GM12878 (cell line): ENCODE measurements at places on chromosomes 1 and 21. TPM values are rescaled to one million over a fixed set of nuclear protein-coding genes. Genes with fewer than 3 reads are reported as not detected.

SMIM11 gene
- total RNA-seq: 10.2 and 11.7 TPM in 2 replicates

SLAMF7 gene
- 124 and 133 TPM in 2 replicates for total RNA-seq

TSACC gene
- total RNA-seq: not detected in 2 replicates

TDRD5 gene
- total RNA-seq: not detected in 2 replicates

SELE gene
- total RNA-seq: not detected in 2 replicates

F11R gene
- total RNA-seq: 29.8 and 33.2 TPM in 2 replicates

TFF2 gene
- not detected in 2 replicates for total RNA-seq

SLC25A34 gene
- total RNA-seq: 0.69 and 0.90 TPM in 2 replicates

TLR5 gene
- 0.56 and 0.69 TPM in 2 replicates for total RNA-seq

C1orf94 gene
- total RNA-seq: not detected in 2 replicates
